ENCODE measurements at places on chromosomes 1 and 21. TPM values are rescaled to one million over a fixed set of nuclear protein-coding genes. Genes with fewer than 3 reads are reported as not detected.

TCP10L gene
- total RNA-seq = 0.50 TPM

KISS1 gene
- total RNA-seq = not detected

ALX3 gene
- not detected for total RNA-seq

PTGER3 gene
- total RNA-seq = not detected

UBL4B gene
- not detected for total RNA-seq

OR2L8 gene
- not detected for total RNA-seq

CYP4Z1 gene
- total RNA-seq = not detected

DNA sequence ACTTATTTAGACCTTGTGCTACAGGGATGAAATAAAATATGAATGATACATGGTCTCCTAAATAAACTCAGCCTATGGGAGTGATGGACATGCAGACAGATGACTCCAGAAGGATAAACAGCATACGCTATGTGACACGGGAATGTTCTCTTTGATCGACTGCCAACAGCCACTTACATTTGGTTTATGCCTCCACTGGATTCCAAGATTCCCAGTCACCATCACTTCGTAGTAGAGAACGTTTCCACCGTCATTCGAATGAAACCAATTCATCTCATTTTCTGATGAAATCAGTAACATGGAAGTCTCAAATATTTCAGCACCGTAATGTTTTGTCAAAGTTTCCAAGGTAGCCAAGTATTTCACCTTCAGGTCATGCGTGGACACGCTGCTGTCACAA is 99.7 kb downstream of the JAK1 start:
- no peak for DNase-seq

DNA sequence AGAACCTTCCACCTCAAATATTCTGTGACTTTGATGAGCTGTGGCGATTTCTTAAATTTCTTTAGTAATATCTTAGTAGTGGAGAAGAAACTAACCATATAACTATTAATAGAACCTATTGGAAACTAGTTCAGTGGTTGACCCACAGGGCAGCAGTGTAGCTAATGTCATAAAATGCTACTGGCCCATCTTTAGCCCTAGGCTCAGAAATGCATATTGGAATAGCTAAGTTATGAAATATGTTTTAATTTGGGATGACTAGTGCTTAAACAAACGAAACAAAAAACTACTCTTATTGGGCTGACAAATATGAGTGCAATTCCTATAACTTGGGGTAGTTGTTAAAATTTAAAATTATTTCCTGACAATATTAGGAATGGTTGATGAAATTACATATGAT is 20.2 kb downstream of the MACO1 start:
- DNase-seq = no peak

GRCh38 chr1:240683576-240683975 is 71.6 kb upstream of the GREM2 start:
- no peak for DNase-seq

DNA sequence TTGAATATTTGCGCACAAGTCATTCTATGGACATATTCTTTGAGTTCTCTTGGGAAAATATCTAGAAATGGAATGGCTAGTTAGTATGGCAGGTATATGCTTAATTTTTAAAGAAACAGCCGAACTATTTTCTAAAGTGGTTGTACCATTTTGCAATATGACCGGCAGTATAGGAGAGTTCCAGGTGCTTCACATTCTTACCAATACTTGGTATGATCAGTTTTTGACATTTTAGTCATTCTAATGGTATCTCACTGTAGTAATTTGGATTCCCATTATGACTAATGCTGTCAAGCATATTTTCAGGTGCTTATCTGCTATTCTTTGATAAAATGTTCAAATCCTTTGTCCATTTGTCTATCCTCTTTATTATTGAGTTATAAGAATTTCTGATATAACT is 20.6 kb downstream of the ATPAF1 start:
- DNase-seq = no peak

GRCh38 chr1:54989968-54990810 is 8.5 kb upstream of the BSND start:
- no peak for DNase-seq

GRCh38 chr1:159444511-159444910 is 5.0 kb downstream of the OR10J1 start:
- no peak for DNase-seq

GRCh38 chr21:23639721-23640120 is 1967.6 kb downstream of the MRPL39 start:
- no peak for DNase-seq

- no peak for DNase-seq
Measured at GRCh38 chr1:12080156-12080555, 17.1 kb downstream of the TNFRSF8 start.

DNA sequence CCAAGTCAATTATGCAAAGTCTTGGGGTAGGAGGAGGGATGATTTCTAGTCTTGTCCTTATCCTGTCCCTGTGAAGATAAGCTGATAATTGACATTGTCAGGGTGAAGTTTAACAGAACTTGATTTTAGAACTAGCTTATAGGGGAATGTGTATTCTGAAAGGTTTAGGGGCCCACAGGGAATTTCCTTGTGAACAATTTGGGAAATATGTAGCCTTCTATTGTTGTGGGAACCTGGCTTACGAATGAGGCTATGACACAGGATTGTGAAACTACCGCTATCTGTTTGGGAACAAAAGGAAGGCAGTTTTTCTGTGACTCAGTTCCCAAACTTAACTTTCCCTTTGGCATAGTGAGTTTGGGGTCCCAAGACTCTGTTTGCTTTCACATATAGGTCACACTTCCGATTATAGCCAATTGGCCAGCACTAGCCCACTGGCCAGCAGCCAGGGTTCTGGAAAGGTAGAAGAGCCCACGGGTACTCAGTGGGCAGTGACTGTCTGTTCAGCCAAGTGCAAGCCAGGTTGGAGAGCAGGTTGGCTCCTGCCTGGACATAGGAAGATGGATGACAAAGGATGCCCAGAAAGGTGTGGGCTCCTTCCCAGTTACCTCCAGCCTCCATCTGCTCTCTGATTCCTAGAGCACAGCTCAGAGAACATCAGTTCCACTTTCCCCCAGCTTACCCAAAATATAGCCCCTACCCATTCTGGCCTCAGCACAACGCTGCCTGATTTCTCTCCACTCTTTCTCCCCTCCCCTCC is 35.5 kb downstream of the H3-3A start:
- no peak for DNase-seq

GRCh38 chr1:46797696-46798470 is 963 bp upstream of the CYP4B1 start:
- DNase-seq = no peak

Measured in activated CD4-positive, alpha-beta memory T cell treated with anti-CD3 and anti-CD28 coated beads for 36 hours (primary cell).